ENCODE measurements at places on chromosomes 11 and 22.
A peak's percentile ranks its signal among the peaks of the same experiment; 100 is the strongest.

DNA sequence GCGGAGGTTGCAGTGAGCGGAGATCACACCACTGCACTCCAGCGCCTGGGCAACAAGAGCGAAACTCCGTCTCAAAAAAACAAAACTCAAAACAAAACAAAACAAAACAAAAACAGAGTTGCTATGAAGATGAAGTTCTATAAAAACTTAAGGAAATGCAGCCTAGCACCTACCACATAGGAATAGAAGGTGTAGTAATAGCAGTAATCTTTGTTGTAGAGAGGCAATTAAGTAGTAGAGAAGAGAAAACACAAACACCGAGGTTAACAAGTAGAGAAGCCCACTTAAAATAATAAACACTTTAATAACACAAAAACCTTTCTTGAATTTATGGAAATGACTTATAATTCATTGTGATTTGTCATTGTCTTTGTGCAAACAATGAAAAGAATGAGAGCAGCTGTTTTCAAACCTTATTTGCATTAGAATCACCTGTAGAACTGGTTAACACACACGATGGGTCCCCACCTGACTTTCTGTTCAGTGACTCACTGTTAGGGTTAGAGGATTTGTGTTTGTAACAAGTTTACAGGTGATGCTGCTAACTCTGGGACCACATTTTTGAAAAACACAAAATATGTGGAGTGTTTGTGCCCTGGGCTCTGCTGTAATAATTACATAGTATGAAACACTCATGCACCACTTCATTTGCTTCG is 43.1 kb downstream of the TYR start:
- no peak for DNase-seq

- no peak for DNase-seq
Observed at GRCh38 chr11:77173494-77173893, 45.4 kb downstream of the MYO7A start.

DNA sequence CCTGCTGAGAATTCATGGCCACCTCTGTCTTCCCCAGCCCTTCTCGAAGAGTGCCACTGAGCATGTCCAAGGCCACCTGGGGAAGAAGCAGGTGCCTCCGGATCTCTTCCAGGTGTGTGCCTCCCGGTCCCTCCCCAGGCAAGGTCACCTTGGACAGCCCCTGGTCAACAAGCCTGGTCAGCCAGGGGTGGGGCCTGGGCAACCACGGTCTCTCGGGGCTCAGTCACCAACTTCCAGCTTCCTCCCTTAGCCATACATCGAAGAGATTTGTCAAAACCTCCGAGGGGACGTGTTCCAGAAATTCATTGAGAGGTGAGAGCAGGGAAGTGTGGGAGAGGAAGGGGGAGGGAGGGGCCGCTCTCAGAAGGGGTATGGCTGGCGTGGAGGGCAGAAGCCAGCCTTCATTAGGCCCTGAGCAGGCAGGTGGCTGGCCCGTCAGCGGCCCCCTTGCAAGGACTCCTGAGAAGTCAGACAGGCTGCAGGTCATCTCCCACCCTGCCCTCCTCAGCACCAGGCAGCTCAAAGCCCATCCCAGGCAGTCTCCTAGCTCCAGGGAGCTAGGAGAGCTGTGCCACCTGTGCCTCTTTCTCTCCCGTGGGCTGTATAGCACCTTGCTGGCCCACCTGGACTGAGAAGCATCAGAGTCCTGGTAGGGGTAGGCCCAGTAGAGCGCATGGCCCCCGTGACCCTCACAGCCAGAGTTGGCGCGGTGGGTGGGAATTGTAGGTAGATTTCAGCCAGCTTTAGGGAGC is 9.3 kb upstream of the ANKRD13D start:
- no peak for DNase-seq

DNA sequence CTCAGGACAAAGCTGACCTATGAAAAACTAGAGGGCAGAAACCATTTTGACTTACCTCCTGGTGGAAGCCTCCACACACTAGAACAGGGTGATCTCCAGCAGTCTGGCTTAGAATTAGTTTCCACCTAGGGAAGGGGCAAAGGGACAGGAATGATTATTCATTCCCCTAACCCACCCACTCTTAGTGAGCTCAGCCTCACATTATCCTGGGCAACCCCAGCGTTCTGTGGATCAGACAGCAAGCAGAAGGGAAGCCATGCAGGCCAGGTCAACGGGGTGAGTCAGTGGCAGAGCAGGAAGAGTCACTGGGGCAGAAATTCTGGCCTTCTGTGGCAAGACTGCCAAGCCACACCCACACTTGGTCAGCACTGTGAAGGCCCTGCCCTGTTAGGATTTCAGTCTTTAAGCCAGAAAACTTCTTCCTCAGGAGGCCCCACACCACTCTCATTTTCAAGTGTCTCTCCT is 10.5 kb downstream of the NUMA1 start:
- peak; percentile 86 for DNase-seq

DNA sequence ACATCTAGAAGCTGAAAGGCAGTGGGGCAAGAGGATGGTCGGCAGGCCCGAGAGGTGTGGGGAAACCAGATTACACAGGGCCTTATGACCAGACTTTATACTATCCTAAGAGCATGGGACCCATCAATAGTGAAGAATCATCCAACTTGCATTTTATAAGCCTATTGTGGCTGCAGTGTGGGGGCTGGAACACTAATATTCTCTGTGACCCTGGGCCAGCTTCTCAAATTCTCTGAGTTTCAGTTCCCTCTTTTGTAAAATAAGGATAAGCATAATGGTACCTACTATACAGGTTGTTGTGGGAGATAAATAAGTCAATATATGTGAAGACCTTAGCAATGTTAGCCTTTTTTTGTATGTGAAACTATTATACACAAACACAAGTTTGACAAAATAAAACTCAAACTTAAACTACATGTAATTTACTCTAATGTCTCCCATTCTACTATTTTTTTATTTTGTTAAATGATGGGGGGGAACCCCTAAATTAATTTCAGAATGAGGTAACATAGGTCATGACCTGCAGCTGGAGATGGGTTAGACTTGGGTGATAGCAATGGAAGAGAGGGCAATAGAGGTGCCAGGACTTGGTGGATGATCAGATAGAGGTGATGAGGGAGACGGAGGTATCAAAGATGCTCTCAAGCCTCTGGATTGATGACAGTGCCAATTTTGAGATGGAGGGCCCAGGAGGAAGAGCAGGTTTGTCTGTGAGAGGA is 30.1 kb downstream of the SMCO4 start:
- DNase-seq, result no peak
